RWPE2 (cell line): ENCODE measurements at places on chromosomes 3 and 15.

GRCh38 chr3:184360070-184360928 lies 1.1 kb downstream of the CLCN2 start:
- H3K27ac ChIP-seq: peak overlapping the region; percentile 94
- peaks cover 16% of the 10 kb centered on the region for H3K36me3 ChIP-seq
- no peak for DNase-seq
- H3K4me1 ChIP-seq: peaks cover 8% of the 10 kb centered on the region

- H3K27ac ChIP-seq: no peak overlapping the region
- no peaks in the 10 kb centered on the region for H3K4me1 ChIP-seq
- no peaks in the 10 kb centered on the region for H3K27me3 ChIP-seq
Observed at GRCh38 chr15:27123808-27124207, 152.8 kb downstream of the GABRG3 start.

- no peak for DNase-seq
- H3K4me3 ChIP-seq: no peak overlapping the region
- H3K27ac ChIP-seq: no peak overlapping the region
- no peaks in the 10 kb centered on the region for H3K36me3 ChIP-seq
- H3K4me1 ChIP-seq: no peaks in the 10 kb centered on the region
Observed at GRCh38 chr3:118803096-118803476, 231.6 kb downstream of the IGSF11 start.

- DNase-seq: no peak
- H3K27ac ChIP-seq: no peak overlapping the region
- H3K36me3 ChIP-seq: peaks cover 71% of the 10 kb centered on the region
- H3K4me1 ChIP-seq: no peaks in the 10 kb centered on the region
Observed at GRCh38 chr15:68781217-68781616, 39.5 kb downstream of the ANP32A start.

DNA sequence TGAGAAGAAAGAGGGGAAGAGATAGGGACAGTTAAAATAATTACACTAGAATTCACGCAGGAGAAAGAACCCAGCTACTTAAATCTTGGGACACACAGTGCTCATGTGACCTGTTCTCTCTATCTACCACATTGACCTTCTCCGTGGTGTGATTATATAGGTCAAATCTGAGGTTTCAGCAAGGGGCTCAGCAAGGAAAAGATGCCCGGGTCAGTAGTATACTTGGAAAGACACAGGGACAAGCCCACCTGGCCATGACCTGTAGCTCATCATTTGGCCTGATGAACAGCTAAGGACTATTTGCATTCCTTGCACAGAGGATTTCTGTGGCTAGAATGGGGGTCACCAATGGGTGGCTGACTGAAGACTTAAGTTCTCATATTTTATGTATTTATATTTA lies 71.9 kb downstream of the SSR3 start:
- H3K27ac ChIP-seq: no peak overlapping the region
- DNase-seq: no peak
- H3K4me1 ChIP-seq: peaks cover 9% of the 10 kb centered on the region
- no peaks in the 10 kb centered on the region for H3K36me3 ChIP-seq
- no peaks in the 10 kb centered on the region for H3K27me3 ChIP-seq
- no peak overlapping the region for H3K4me3 ChIP-seq

GRCh38 chr15:99845009-99845408 lies 111.8 kb upstream of the LYSMD4 start:
- no peaks in the 10 kb centered on the region for H3K27me3 ChIP-seq
- no peak for DNase-seq
- peaks cover 17% of the 10 kb centered on the region for H3K4me1 ChIP-seq
- H3K36me3 ChIP-seq: no peaks in the 10 kb centered on the region
